Putamen (tissue), 1 donor: ENCODE measurements at places on chromosomes 6 and 20.

DNA sequence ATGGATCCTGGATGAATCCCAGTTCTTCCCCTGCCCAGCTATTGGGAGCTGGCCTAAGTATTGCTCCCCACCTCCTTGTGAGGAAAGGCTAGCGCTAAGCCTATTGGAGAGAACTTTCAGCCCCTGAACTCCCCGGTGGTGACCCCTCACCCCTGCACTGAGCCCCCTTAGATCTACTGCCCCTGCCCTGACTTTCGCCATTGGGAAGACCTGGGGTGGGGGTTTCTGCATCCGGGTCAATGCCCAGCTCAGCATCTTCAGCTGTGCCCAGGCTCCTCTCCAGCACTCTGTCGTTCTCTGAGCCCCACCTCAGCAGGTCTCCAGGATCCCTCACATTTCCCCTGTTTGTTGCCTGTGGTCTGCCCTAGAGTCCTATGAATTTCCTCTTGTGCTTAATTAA, 9.0 kb downstream of the TREML4 start:
- DNase-seq: no peak

DNA sequence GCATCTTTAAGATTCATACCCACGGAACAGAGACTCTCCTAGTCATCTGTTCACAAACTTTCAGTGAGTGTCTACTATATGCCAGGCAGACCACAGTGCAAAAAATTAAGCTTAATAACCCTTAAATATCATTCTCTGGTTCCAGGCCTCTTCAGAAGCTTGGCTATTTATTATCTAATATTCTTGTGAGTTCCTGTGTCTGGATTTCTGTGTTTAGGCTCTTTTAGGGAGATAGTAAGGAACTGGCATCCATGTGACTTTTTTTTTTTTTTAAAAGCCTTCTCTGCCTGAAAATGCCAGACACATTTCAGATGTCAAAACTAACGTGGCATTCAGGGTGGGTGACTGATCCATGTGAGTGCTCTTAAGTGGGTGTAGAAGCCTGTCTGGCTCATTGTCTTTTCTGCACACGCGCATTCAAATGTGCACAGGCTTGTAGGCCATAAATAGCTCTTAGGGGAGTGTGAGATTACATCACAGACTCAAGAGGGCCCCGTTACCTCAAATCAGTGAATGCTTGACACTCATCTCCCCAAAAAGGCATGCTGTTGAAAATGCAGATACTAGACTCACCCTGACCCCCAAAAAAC, 141.9 kb downstream of the GMPR start:
- DNase-seq: peak; percentile 87

DNA sequence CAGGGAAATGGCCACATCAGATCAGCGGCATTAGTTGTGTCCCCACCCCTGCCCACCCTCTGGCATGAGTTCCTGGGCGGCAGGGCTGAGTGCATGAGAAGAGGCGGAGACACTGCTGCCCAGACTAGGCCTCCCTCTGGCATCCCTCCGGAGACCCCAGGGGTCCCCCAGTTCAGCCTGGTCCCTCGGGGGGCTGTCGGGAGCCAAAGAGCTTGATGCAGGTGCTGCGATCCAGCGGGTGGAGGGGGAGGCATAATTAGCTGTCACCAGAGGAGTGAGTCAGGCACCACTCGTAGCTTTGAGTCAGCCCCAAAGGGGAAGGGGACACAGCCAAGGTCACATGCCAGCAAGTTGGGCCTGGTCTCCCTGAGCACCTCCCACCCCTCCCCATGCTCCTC, 34.5 kb downstream of the DLGAP4 start:
- peak; percentile 23 for DNase-seq

DNA sequence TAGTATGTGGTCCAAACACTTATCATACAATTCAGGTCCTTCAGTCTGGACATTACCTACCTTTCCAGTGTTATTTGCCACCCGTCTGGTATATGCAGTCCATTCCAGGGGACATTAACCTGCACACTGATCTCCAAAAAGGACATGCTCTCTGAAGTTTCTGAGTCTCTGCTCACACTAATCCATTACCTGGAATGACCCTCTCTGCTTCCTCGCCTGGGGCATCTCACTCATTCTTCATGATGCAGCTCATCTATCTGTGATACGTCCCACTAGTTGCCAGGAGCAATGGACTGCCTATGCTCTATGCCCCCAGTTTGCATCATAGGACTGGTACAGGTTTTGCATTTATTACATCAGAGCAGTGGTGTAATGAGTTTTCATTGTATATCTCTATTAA, 5.9 kb upstream of the TUBB2B start:
- no peak for DNase-seq

GRCh38 chr6:19818805-19819204, 18.4 kb upstream of the ID4 start:
- no peak for DNase-seq

- no peak for DNase-seq
Measured at GRCh38 chr6:24193364-24193763, 67.3 kb downstream of the NRSN1 start.

- DNase-seq: no peak
Measured at GRCh38 chr20:48794816-48795457, 32.9 kb downstream of the PREX1 start.
